ENCODE measurements at places on chromosomes 12 and 14. TPM values are rescaled to one million over a fixed set of nuclear protein-coding genes. Genes with fewer than 3 reads are reported as not detected.

- no peak for DNase-seq
Measured at GRCh38 chr12:129984106-129984505, 80.3 kb upstream of the TMEM132D start.

- no peak for DNase-seq
Measured at GRCh38 chr12:104056419-104056972, 6.5 kb upstream of the GLT8D2 start.

DNA sequence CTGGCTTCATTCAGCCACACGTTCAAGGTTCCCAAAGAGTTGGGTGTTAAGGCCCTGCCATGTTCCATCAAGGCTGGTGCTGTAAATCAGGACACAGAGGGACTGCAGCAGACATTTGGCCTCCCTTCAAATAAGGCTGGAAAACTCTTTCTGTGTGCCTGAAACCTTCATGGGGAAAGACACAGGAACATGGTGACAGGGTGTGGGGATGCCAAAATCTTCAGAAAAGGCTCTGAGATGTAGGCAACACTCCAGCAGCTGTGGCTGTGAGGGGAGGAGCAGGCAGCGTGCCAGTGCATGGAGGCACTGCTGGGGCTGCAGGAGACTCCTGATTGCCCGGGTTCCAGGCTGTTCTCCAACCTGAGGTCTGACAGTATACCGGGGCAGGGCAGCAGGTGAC is 15.0 kb downstream of the POMT2 start:
- DNase-seq = no peak

GRCh38 chr12:95574799-95575452 is 23.6 kb upstream of the USP44 start:
- no peak for DNase-seq

DNA sequence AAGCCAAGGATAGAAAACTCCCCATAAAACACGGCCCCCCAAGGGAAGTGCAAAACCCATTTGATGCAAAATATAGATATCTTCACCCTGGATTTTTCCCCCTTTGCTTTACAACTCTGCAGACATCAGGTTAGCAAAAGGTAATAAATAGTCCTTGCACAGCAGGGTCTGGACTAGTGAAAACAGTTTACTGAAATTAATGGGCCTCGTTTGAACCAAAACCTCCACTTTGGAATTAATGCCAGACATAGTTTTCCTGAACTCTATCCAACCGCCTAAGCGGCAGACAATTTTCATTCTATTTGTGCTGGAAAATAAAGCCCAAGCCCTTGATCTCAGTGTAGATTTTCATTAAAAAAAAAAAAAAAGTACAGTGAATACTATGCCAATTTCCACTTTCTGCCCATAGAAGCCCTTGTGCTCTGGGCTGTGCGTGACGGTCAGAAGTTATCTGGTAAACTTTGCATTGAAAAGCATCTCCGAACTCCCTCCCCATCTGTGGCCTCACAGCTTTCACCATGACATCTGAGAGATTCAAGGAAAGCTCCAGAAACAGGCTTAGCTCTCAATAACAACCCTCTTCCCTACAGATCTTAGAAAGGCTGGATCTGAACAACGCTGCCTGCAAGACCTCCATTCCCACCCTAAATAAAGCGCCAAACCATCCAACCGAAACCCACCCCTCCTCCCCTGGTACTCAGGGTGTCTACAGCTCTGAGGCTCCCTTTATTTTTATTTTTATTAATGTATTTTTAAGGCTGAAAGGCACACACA is 11.0 kb upstream of the IRF2BPL start:
- no peak for DNase-seq

DNA sequence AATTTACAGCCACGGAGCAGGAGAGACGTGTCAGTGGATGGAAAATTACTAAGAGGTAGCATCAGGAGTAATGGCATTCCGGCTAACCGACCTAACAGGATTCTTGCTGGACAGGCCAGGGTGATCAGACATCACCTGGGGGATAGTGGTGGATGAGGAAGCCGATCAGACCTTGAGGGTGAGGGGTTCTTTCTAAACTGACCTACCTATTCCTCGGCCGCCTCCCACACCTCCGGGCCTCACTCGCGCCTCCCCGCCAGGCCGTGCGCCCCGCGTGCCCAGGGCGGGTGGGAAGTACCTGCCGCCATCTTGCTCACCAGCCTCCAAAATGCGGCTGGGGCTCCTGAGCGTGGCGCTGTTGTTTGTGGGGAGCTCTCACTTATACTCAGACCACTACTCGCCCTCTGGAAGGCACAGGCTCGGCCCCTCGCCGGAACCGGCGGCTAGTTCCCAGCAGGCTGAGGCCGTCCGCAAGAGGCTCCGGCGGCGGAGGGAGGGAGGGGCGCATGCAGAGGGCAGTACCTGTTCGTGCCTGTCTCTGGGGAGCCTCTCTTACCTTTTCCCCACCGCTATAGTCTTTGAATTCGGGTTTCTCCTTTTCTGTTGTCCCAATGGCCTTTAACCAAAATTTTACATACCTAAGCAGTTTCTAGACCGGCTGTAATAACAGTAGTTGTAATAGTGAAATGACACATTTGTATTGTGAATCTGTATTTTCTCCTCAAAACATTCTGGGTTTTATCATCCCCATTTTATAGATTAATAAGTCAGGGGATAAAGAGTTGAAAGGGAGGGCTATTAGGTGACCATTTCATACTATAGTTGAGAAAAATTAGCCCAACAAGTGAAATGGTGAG is at the start of gene TMPRSS12:
Gene TMPRSS12 (plus strand): TSS at position 290 of the 857 bp plus-strand sequence. CDS start 39 bp downstream, at position 329.
- DNase-seq = no peak

Gene RABGGTA
- 41.8 TPM for total RNA-seq

Gene PPP4R4
- 1.8 TPM for total RNA-seq

All from CD8-positive, alpha-beta memory T cell (primary cell).